ENCODE measurements at places on chromosomes 7 and 10. TPM values are rescaled to one million over a fixed set of nuclear protein-coding genes. Genes with fewer than 3 reads are reported as not detected.

The CPA4 gene
- 0.41 TPM for total RNA-seq

The OR2A5 gene
- not detected for total RNA-seq

The METTL27 gene
- 19.3 TPM for total RNA-seq

The HKDC1 gene
- 9.2 TPM for total RNA-seq

The GHRHR gene
- not detected for total RNA-seq

Measured in metanephros (tissue), 2 donors.